H1 (cell line): ENCODE measurements at places on chromosomes 16 and 17. TPM values are rescaled to one million over a fixed set of nuclear protein-coding genes. Genes with fewer than 3 reads are reported as not detected.

GRCh38 chr16:74999609-75000480, 1.0 kb downstream of the ZNRF1 start:
- H3K4me1 ChIP-seq, result peaks cover 2% of the 10 kb centered on the region; the same call in 1 of the 2 replicates
- H3K27me3 ChIP-seq, result no peaks in the 10 kb centered on the region
- H3K36me3 ChIP-seq, result no peaks in the 10 kb centered on the region
- H3K4me3 ChIP-seq, result peak overlapping the region; percentile 56
- peak; percentile 85 for DNase-seq

DNA sequence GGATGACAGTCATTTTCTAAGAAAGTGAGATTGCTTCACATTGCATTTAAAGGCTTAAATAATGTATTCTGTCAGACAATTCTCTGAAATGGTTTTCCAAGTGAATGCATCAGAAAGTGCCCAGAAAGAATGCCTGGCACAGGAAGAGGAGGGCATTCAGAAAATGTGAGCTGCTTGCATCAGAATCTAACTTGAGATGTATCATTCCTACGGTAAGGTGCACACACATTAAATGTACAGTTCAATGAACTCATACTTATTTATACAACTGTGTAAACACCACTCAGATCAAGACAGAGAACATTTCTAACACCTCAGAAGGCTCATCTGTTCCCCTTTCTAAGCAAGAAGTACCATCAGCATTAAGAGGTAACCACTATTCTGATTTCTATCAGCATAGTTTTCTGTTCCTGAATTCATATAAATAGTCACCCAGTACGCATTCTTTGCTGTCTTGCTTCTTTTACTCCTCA, 638.0 kb downstream of the MAF start:
- no peak overlapping the region for H3K4me3 ChIP-seq
- H3K27me3 ChIP-seq, result no peaks in the 10 kb centered on the region
- H3K27ac ChIP-seq, result no peak overlapping the region
- H3K36me3 ChIP-seq, result no peaks in the 10 kb centered on the region

Gene CFAP52
- polyA plus RNA-seq, result 0.11 TPM in 1 of 2 replicates, not detected in the other

- no peak overlapping the region for H3K27ac ChIP-seq
- H3K36me3 ChIP-seq, result no peaks in the 10 kb centered on the region
- no peak for DNase-seq
- no peaks in the 10 kb centered on the region for H3K27me3 ChIP-seq
Observed at GRCh38 chr17:48211787-48212186, 104.2 kb downstream of the SNX11 start.

Gene OTOP2
- polyA plus RNA-seq, result 0.23 and 0.27 TPM in 2 replicates

GRCh38 chr16:81478876-81479511, 34.4 kb downstream of the CMIP start:
- no peaks in the 10 kb centered on the region for H3K27me3 ChIP-seq
- no peak for DNase-seq
- H3K36me3 ChIP-seq, result no peaks in the 10 kb centered on the region

DNA sequence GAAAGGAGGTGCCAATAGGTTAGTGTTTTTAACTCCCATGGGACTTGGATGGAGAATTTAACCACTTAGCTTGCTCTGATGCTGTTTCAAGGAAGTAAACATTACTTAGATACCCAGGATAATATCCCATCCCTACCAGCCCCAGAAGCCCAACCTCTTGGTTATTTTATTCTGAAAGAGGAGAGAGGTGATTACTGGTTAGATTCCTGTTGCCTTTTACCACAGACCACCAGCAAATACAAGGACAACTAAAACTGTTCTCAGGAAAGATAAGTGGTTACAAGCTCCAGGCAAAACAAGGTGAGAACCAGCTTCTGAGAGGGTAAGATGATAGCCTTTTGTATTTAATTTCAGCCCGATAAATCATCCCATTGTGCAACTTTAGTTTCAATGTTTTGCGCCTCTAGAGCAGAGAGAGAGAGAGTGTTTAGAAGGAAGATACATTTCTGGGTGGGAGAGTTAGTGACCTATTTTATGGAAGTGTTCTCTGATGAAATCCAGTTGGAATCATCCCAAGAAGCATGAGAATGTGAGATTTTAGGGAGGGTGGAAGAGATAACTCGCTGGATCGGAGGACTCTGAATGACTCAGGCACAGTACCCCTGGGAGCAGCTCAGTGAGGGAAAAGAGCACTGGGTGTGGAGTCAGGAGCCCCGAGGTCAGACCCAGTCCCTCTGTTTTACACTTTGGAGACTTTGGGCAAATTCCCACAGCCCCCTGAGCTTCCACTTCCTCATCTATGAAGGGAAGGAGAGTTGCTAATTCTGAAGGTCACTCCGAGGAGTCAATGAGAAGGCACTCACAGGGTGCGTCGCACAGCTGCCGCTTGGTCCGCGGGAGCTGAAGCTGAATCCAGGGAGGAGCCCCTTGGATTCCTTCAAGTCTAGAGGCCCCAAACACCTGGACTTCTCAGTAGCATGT, 12.1 kb downstream of the GLP2R start:
- peaks cover 2% of the 10 kb centered on the region; the same call in 1 of the 2 replicates for H3K4me1 ChIP-seq
- no peaks in the 10 kb centered on the region for H3K36me3 ChIP-seq
- no peaks in the 10 kb centered on the region for H3K27me3 ChIP-seq
- H3K4me3 ChIP-seq, result no peak overlapping the region
- no peak for DNase-seq

Gene ARHGAP23
- 16.3 and 28.6 TPM in 2 replicates for polyA plus RNA-seq
